Body of pancreas (tissue), 4 donors: ENCODE measurements at places on chromosomes 16 and 17. TPM values are rescaled to one million over a fixed set of nuclear protein-coding genes. Genes with fewer than 3 reads are reported as not detected.

PRAC1 gene
- total RNA-seq = not detected

MT1M gene
- 9.6 TPM for total RNA-seq

CD7 gene
- not detected for total RNA-seq

OR3A3 gene
- total RNA-seq = not detected

PYDC1 gene
- not detected for total RNA-seq

- H3K36me3 ChIP-seq = no peaks in the 10 kb centered on the region
- H3K27ac ChIP-seq = no peak overlapping the region
- no peaks in the 10 kb centered on the region for H3K27me3 ChIP-seq
- H3K4me1 ChIP-seq = no peaks in the 10 kb centered on the region
- no peak for DNase-seq
- no peak overlapping the region for H3K4me3 ChIP-seq
Measured at GRCh38 chr16:49366669-49367068, 6.9 kb upstream of the C16orf78 start.

GRCh38 chr17:15952048-15952532 is 7.2 kb downstream of the ADORA2B start:
- no peaks in the 10 kb centered on the region for H3K27me3 ChIP-seq
- H3K4me1 ChIP-seq = no peaks in the 10 kb centered on the region
- no peak overlapping the region for H3K27ac ChIP-seq
- DNase-seq = no peak
- no peak overlapping the region for H3K4me3 ChIP-seq

DNA sequence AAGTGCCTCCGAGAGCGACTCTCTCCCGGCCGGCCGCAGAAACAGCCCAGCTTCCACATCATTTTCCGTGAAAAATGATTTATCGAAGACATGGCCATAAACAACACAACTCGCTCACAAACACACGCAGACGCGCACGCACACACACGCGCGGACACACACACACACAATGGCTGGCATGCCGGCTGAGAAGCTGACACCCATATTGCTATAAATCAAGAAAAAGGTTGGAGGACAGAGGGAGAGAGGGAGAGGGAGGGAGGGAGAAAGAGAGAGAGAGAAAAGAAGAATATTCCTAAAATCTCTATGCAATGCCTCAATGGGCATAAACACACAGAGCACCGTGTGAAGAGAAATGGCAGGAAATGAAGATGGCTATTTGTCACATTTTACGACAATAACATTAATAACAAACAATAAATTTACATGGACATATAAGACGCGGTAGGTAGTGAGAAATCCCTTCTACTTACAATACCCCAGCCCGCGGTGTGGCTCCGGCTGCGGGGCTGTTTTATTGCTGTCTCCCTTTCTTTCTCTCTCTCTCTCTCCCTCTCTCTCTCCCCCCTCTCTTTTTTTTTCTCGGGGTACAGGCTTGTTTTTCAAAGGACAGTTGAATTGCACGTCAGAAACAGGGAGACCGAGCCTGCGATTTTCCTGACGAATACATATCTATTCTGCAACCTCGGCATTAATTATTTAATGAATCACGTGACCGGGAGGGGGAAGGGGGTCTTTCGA is 9.5 kb downstream of the HOXB4 start:
- H3K36me3 ChIP-seq = no peaks in the 10 kb centered on the region
- H3K27ac ChIP-seq = no peak overlapping the region
- H3K27me3 ChIP-seq = no peaks in the 10 kb centered on the region
- DNase-seq = no peak
- peaks cover 12% of the 10 kb centered on the region for H3K4me1 ChIP-seq

DNA sequence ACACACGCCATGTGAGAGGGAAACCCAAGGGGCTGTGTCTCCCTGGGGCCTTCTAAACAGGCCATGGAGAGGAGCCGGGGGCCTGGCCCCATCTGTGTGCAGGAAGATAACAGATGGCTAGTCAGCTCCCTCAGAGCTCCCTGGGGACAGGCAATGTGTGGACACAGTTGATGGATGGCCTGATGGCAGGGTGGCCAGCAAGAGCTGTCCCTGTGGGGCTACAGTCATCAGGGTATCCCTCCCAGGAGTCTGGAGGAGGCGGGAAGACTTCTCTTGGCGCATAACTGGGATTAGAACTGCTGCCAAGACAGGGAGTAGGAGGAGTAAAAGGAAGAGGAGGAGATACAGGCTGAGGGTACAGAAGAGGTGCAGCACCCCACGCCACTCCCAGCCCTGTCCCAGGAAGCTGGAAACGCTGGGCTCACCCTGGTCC is 17.3 kb downstream of the MYO18A start:
- no peak overlapping the region for H3K4me3 ChIP-seq
- no peaks in the 10 kb centered on the region for H3K27me3 ChIP-seq
- H3K27ac ChIP-seq = no peak overlapping the region
- H3K4me1 ChIP-seq = peaks cover 32% of the 10 kb centered on the region

DNA sequence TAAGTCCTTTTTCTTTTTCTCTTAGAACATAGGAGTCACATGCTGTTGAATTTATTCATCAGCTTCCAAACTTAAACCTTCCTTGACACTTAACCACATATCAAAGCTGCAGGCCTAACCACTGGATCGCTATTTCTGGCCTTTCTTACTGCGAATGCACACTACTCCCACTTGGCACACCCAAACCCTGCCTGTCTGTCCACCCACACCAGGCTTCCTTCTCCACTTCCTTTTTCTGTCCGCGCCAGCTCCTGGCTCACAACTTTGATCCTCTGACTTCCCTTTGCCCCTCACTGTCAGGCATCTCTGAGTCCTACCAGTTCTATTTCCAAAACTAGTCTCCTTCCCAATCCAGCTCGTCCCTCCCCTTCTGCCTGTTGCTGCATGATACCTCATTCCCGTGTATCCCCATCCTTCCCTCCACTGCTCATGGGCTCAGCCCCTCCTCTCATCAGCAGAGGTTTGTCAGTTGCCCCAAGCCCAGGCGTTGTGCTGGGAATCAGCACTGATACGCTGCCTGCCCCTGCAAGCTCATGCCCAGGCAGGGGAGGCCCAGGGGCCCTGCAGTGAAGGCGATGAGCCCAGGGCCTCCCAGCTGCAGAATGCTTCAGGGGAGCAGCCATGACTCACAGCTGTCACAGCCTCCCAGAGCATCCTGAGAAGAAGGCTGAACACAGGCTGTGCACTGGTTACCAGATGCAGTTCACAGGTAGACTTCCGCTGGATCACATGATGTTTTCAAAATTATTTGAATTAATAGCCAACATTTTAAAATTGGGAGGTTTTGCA is 179.8 kb downstream of the KATNIP start:
- no peaks in the 10 kb centered on the region for H3K4me1 ChIP-seq
- H3K27ac ChIP-seq = no peak overlapping the region
- DNase-seq = peak; percentile 35
- no peaks in the 10 kb centered on the region for H3K27me3 ChIP-seq
- no peak overlapping the region for H3K4me3 ChIP-seq
- H3K36me3 ChIP-seq = no peaks in the 10 kb centered on the region

DNA sequence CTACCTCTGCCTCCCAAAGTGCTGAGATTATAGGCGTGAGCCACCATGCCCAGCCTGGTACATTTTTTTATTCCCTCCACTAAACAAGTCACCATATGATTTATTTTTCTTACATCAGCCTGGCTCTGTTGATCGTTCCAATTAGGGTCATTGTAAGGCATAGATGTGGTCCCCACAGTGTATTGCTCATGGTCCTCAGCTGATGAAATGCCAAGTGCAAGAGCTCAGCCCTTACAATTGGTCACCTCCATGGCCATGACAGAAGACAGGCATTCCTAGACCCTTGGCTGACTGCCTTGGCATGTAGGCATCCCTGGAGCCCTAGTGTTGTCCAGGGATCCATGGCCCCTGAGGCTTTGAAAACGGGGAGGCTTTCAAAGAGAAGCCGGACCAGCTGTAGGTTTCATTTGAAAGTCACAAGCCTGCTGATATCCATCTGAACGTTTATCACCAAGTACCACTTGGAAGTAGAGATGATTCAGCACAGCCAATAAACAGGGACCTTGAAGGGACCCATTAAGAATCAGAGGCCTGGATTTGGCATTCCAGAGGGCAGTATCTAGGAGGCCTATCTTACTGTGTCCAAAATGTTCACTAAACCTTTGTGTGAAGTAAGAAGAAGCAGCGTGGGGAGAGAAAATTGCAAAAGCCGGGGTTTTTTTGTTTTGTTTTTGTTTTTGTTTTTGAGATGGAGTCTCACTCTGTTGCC is 20.6 kb upstream of the PRKCA start:
- no peaks in the 10 kb centered on the region for H3K4me1 ChIP-seq
- H3K36me3 ChIP-seq = no peaks in the 10 kb centered on the region
- no peak overlapping the region for H3K27ac ChIP-seq
- H3K4me3 ChIP-seq = no peak overlapping the region
- no peaks in the 10 kb centered on the region for H3K27me3 ChIP-seq

GRCh38 chr17:3835410-3836229 is 10.4 kb downstream of the NCBP3 start:
- no peaks in the 10 kb centered on the region for H3K36me3 ChIP-seq
- H3K27me3 ChIP-seq = no peaks in the 10 kb centered on the region
- peaks cover 11% of the 10 kb centered on the region for H3K4me1 ChIP-seq
- no peak overlapping the region for H3K4me3 ChIP-seq
- no peak for DNase-seq

DNA sequence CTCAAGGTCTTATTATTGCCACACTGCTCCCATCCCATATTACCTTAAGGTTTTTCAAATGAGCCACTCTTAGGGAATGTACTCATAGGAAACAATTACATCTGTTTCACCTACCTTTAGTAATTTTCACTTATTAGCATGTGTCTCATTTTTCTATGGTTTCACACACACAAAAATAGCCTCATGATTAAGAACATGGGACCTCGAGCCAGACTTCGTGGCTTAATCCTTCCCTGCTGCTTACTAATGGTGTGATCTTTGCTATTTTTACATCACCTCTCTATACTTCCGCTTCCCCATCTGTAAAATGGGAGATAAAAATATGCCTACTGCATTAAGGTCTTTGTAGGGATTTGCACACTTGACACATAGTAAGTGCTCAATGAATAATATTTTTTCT is 38.5 kb downstream of the OTOA start:
- no peak overlapping the region for H3K27ac ChIP-seq
- H3K4me1 ChIP-seq = no peaks in the 10 kb centered on the region
- no peak overlapping the region for H3K4me3 ChIP-seq
- no peak for DNase-seq
- H3K27me3 ChIP-seq = no peaks in the 10 kb centered on the region

GRCh38 chr17:6729531-6729930 is 16.4 kb upstream of the SLC13A5 start:
- no peaks in the 10 kb centered on the region for H3K27me3 ChIP-seq
- DNase-seq = no peak
- no peaks in the 10 kb centered on the region for H3K4me1 ChIP-seq
- H3K36me3 ChIP-seq = no peaks in the 10 kb centered on the region
- no peak overlapping the region for H3K27ac ChIP-seq

DNA sequence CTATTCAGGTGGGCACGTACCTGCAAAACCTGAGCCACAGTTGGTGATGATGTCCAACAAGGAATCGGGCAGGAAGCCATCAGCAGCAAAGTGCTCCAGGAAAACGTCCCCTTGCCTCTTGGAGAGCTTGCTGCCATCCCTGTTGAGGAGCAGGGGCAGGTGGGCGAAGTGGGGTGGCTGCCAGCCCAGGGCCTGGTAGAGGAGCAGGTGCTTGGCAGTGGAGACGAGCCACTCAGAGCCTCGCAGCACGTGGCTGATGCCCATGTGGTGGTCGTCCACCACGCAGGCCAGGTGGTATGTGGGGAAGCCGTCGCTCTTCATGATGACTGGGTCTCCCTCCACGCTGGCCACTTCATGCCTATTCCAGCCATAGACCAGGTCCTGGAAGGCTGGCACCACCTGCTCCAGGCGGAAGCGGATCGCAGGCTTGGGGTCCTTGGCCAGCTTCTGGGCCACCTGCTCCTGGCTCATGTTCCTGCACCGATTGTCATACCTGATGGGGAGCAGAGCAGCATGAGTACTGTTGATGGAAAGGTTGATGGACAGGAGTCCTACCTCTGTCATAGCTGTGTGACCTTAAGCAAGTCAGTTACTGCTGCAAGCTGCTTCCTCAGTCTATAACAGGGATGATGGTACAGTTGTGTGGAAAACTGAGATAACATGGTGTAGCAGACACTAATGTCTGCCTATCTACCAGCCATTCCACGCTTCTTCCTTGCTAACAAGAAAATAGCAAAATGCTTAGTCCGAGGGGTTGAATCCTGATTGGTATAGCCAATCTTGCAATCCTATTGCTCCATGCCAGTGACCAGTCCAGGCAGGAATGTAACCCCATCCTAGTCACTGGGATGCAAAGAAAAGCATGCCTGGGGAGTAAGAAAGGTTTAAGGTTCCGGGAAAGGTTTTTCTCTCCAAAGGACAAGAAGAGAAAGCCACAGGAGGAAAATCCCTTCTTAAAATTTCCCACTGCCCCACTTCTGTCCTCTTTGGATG is 22.0 kb downstream of the EARS2 start:
- H3K4me1 ChIP-seq = no peaks in the 10 kb centered on the region
- H3K4me3 ChIP-seq = no peak overlapping the region
- H3K27me3 ChIP-seq = no peaks in the 10 kb centered on the region
- no peak for DNase-seq

GRCh38 chr16:79601931-79602627 is 1.5 kb upstream of the MAF start:
- no peaks in the 10 kb centered on the region for H3K36me3 ChIP-seq
- no peak overlapping the region for H3K27ac ChIP-seq
- H3K27me3 ChIP-seq = no peaks in the 10 kb centered on the region
- H3K4me3 ChIP-seq = no peak overlapping the region
- DNase-seq = peak; percentile 78

DNA sequence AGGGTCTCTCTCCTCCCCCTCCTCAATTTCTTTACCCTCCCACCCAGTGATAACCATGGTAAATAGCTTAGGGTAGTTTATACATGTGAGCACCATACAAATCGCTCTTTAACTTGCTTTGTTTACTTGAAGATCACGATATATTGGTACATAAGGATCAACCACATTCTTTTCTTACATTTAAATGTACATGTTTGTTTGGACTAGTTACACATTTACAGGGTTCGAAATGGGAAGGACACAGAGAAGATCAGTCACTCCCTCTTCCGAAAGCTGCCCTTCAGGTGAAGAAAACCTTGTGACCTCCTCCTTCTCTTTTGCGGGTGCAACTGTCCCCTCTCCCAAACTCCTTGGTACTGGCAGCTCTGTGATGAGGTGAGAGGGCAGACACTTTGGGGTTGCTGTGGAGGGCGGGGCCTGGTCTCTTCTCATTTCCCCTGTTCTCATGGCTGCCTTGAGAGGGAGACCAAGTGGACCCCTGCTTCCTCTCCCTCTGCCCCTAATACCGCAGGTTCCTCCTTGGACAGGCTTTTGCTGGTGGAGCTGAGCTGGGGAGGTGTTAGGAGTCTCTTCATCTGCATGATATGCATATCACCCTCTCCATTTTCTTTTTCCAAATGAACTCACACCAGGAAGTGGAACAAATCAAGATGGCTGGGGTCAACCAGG is 4.7 kb upstream of the PIK3R6 start:
- H3K36me3 ChIP-seq = no peaks in the 10 kb centered on the region
- peaks cover 9% of the 10 kb centered on the region for H3K4me1 ChIP-seq
- H3K4me3 ChIP-seq = no peak overlapping the region
- H3K27ac ChIP-seq = no peak overlapping the region
- no peaks in the 10 kb centered on the region for H3K27me3 ChIP-seq

DNA sequence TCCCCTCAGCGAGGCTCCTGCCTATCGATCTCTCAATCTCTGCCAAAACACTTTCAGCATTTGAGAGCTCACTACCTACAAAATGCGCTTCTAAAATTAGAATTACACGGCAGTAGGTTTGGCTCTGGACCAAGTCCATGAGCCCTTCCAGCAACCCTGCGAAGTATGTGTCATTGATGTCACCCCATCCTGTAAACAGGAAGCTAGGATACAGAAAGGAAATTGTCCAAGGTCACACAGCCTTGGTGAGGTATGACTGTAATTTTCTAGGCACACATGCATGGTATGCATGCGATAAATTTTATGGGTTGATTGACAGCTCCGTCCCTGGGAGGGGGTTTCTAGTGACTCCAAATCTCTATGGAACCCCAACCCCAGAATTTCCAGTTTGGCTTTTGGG is 330.3 kb upstream of the CDH5 start:
- H3K36me3 ChIP-seq = no peaks in the 10 kb centered on the region
- H3K27me3 ChIP-seq = no peaks in the 10 kb centered on the region
- no peaks in the 10 kb centered on the region for H3K4me1 ChIP-seq
- no peak overlapping the region for H3K27ac ChIP-seq
- H3K4me3 ChIP-seq = no peak overlapping the region
